Calu3 (cell line): ENCODE measurements at places on chromosomes 4 and X.

DNA sequence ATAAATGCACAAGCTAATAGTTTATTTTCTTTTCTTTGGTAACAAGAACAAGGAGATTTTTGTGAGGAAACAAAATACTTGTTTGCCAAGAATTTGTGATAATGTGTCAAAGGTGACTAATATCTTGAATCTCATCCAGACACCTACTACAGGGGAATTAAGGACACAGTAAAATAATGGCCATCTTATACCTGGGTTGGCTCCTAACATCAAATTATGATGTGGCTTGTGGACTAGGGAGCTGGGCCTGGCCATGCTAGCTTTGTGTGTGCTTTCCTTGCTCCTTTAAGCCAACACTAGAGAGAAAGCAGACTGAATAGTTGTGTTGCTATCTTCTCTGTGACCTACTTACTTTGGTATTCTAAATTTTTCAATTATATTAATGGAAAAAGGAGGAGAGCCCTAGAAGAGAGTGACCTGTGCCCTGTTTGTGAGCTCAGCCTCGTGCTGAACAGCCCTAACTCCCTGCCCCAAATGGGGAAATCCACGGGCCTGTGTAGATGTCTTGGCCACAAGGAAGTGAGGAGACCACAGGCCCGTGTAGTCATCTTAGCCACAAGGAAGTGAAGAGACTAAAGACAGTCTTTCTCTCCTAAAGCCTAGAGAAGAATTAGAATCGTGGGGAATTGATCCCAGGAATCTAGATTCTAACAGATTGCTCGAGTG, 23.3 kb downstream of the ARHGAP24 start:
- DNase-seq, result peak; percentile 50
- H3K36me3 ChIP-seq, result no peaks in the 10 kb centered on the region
- peaks cover 16% of the 10 kb centered on the region for H3K4me1 ChIP-seq
- H3K4me3 ChIP-seq, result no peak overlapping the region

DNA sequence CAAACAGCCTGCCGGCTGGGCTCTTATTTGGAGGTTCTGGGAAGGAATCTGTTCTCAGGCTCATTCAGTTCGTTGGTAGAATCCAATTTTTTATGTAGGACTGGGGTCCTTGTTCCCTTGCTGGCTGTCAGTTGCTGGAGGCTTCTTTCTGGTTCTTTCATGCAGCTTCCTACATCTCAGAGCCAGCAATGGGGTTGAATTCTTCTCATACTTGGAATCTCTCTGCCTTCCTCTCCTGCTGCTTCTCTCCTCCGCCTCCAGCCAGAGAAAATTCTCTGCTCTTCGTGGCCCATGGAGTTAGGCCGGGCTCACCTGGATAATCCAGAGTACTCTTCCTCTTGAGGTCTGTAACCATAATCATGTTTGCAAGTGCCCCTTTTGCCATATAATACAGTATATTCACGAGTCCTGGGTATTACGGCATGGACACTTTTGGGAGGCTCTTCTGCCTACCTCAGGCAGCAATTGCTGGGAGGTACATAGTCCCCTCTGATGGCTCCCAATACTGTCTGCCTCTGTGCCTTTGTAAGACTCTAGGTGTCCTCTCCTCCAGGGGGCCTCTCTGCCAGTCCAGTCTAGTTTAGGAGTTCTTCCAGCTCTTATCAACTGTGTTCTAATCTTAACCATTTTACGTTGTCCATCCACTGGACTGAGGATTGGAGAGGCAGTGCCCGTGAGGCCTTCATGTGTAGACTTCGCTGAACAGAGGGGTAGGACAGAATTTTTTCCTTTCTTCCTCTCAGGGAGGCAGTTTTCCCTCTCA, 2.2 kb downstream of the TRMT44 start:
- DNase-seq, result no peak
- no peak overlapping the region for H3K27ac ChIP-seq
- peaks cover 20% of the 10 kb centered on the region for H3K4me1 ChIP-seq
- no peaks in the 10 kb centered on the region for H3K27me3 ChIP-seq
- H3K4me3 ChIP-seq, result peak overlapping the region; percentile 82

DNA sequence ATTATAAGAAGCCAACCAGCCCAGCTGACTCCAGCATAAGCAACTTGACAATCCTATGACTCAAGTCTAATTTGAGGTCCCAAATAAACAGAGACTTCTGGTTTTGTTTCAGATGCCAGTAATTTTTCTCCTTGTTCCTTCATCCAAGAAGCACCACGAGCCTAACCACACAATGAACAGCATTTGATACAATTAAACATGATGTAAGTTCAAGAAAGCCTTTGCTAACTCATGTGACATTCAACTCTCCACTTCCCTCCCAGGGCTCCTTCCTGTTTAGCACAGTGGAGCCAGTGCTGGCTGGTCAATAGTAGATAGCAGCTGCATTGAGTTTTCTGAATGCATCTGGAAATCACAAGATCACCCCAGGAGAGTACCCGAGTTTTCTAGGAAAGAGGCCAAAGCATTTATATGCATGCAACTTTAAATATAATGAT, 206.3 kb downstream of the ARHGAP24 start:
- no peak overlapping the region for H3K4me3 ChIP-seq
- H3K27me3 ChIP-seq, result no peaks in the 10 kb centered on the region
- no peak overlapping the region for H3K27ac ChIP-seq

GRCh38 chr4:87838890-87839591, 6.3 kb downstream of the MEPE start:
- no peak overlapping the region for H3K27ac ChIP-seq
- H3K27me3 ChIP-seq, result no peaks in the 10 kb centered on the region
- no peaks in the 10 kb centered on the region for H3K36me3 ChIP-seq
- no peak for DNase-seq
- H3K4me1 ChIP-seq, result no peaks in the 10 kb centered on the region
